IPS DF 6.9 (cell line): ENCODE measurements at places on chromosomes 7 and 10.

DNA sequence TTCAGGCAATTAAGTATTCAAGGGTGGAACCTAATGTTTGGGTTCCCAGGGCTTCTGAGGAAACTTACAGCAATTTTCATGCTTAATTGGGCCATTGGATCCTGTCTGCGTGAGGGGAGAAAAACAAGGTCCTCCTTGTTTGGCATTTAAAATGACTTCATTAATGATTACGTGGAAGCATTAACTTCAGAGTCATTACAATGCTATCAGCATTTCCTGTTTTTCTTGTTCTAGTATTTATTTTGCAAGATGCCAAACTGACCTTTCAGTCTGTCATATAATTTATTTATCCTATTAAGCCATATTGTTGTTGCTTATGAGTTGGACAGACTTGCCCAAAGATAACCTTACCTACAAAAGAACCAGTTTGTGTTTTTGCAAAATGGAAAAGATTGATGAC lies 324.1 kb upstream of the LRRN3 start:
- no peak for DNase-seq

- DNase-seq: no peak
Measured at GRCh38 chr7:156993021-156993924, 17.2 kb downstream of the MNX1 start.

- no peak for DNase-seq
Measured at GRCh38 chr10:122085423-122085911, 96.5 kb downstream of the TACC2 start.

- no peak for DNase-seq
Measured at GRCh38 chr7:2928613-2929311, 84.7 kb upstream of the GNA12 start.

DNA sequence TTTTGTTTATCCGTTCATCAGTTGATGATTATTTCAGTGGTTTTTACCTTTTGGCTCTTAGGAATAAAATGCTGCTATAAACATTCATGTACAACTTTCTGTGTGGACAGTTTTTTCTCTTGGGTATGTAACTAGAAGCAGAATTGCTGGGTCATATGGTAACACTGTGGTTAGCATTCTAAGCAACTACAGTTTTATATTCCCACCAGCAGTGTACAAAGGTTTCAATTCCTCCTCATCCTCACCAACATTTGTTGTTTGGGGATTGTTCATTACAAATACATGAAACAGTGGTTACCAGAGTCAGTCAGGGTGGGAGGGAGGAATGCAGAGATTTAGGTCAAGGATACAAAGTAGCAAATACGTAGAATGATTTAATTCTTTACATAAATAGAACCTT lies 97.0 kb downstream of the NPSR1 start:
- no peak for DNase-seq

GRCh38 chr7:45660201-45660900 lies 86.2 kb downstream of the ADCY1 start:
- DNase-seq: no peak

DNA sequence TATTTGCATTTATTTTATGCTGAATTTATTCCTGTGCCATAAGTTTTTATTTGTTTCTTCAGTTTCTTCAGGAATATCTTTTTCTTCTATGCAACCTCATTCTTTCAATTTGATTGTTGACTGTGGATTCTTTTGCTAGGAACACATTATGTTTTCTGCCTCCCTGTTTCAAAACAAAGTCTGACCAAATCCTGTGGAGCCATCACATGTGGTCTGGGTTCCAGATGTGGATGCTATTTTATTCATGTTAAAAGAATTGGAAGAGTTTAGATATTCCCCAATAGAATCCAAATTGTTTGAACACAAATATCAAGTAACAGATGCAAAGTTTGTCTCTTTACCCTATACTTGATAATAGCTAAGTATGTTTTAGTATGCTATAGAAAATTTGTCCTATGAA lies 56.8 kb upstream of the LRRC17 start:
- DNase-seq: no peak

DNA sequence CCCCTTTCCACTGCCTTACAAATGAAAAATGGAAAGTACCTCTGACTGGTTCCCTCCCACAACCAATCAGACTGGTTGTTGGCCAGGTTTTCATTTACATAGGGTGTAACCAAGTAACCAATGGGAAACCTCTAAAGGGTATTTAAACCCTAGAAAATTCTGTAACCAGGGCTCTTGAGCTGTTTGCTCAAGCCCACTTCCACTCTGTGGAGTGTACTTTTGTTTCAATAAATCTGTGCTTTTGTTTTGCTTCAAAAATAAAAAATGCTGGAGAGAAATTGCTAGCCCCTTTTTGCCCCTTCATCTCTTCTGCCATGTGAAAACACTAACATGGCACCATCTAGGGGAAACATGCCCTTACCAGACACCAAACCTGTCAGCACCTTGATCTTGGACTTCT lies 129.5 kb downstream of the AHR start:
- no peak for DNase-seq

DNA sequence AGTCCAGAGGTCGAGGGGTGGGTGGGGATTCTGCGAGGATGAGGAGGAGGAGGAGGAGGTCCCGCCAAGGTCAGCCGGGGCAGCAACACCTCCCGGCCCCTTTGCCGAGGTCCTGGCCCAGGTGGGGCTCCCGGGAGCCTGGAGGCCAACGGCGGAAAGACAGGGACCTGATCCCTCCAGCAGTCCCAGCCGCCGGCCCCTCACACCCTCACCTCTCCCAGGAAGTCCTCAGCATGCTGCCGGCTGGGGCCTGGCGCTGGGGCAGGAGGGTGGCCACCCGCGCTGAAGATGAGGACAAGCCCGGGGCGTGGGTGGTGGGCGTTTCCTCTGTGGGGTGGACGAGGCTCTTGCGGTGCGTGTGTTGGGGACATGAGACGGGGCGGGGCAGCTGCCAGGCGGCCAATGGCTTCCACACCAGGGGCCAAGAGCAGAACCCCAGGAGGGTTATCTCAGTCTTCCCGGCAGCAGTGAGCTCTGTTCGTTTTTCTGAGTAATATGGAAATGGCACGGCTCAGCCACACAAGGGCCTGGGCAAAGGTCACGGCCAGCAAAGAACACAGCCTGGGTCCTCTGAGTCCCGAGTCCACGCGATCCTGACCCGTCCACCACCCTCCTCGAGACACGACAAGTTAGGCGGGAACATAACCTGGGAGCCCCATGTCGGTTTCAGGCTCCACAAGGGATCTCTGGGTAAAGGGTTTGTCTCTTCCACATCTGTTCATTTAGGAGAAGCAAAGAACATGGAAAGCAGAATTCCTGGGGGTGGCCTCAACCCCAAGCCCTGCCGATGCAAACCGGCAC lies 82.9 kb upstream of the PDGFA start:
- no peak for DNase-seq

- DNase-seq: no peak
Measured at GRCh38 chr10:27258838-27259812, 18.5 kb upstream of the ACBD5 start.

- DNase-seq: no peak
Measured at GRCh38 chr7:151283302-151283701, 34.8 kb upstream of the SMARCD3 start.

- DNase-seq: no peak
Measured at GRCh38 chr7:6279937-6280336, 7.5 kb upstream of the CYTH3 start.

- DNase-seq: no peak
Measured at GRCh38 chr10:116385994-116386809, 41.4 kb upstream of the PNLIPRP3 start.

GRCh38 chr7:43647339-43647672 lies 64.4 kb downstream of the STK17A start:
- no peak for DNase-seq

DNA sequence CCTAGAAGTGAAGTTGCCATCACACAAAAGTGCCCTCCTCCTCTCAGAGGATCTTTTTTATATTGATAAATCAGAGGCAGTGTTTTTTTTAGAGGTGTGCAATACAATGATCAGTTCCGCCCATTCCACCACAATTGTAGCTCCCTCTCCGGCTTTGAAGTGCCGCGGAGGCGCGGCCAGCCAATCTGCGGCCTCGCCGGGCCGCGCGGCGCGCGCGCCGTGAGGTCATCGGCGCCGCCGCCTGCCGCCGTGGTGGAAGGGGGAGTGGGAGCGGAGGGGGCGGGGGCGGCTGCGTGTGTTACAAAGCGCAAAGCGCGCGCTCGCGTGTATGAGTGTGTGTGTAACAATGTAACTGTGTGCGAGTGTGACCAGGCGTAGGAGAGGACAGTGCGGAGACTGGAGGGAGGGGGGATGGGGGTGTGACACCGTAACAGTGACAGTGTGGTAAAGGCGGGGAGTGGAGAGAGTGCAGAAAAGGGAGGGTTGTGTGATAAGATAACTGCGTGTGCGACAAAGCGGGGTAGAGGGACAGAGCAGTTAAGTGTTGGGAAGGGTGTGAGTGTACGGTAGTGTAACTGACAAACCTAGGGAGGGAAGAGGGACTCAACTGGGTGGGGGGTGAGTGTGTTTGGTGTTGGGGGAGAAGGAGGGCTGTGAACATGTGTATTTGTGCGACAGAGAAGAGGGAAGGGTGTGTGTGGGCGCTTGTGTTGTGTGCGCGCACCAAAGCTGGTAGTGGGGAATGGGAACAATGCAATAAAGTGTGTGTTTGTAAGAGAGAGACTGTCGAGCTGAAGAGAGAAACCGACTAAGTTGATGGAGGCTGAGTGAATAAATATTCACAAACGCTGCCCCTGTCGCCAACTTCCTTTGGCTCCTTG lies at the start of gene SP8:
SP8 (minus strand) TSS at position 108 of the 881 bp plus-strand sequence; CDS start at position 20, 88 bp downstream.
- no peak for DNase-seq

- DNase-seq: no peak
Measured at GRCh38 chr10:31055573-31056251, 24.0 kb upstream of the ZNF438 start.

- DNase-seq: no peak
Measured at GRCh38 chr10:43945094-43945730, 296.5 kb upstream of the ZNF32 start.

GRCh38 chr10:59888781-59889435 lies 17.4 kb downstream of the CCDC6 start:
- no peak for DNase-seq

DNA sequence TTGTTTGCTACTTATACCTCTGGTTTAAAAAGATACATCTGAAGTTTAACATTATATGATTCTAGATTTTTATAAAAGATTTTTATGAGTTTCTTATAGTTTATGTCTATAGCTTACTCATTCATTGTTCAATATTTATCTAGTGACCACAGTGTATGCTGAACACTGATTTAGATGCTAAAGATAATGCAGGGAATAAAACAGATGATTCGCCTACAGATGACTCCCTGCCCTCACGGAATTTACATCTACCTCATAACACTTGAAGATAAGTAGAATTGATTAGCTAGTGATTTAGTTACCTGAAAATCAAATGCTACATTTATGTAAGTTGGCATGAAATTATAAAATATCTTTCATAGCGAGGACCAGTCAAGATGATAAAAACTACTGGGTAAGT lies 105.8 kb downstream of the HIPK2 start:
- no peak for DNase-seq

GRCh38 chr10:63767138-63767801 lies 246.1 kb downstream of the REEP3 start:
- no peak for DNase-seq

- DNase-seq: no peak
Measured at GRCh38 chr7:102895602-102896001, 17.2 kb upstream of the LRRC17 start.

GRCh38 chr10:18293536-18294510 lies 153.6 kb downstream of the CACNB2 start:
- no peak for DNase-seq

- DNase-seq: no peak
Measured at GRCh38 chr10:8361510-8361844, 307.0 kb downstream of the GATA3 start.

DNA sequence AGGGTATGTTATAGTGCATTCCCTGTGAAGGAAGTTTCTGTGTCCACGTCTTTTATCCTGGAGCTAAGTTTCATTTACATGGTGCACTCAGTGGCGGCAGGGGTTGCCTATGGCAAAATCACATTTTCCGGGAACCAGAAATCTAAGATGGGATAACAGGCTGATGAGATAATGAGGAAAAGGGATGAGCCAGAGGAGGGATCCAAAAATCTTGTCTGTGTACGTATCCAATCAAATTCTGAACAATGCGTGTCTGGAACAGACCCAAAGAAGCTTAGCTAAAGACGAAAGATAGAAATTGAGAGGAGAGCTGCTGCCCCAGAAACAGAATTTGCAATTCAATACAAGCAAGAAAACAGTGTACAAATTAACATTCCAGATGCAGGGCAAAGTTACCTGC lies 16.1 kb downstream of the LANCL2 start:
- no peak for DNase-seq

DNA sequence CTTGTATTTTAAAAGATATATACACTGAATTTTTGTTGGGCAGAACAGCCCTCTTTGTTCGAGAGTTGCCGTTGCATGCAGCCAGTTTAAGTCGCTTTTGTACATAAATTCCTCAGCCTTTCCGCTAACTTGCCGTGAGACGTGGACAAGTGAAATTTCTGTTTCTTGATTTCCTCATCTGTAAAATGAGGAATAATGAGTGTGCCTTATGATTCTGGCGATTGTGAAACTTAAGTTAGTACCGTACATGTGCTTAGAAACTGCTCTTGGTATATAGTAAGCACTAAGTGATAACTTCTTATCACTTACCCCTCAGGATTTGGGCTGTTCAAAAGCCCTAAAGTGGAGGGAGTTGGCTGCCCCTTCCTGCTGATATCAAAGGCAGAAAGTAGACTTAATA lies 1.4 kb downstream of the CCNJ start:
- no peak for DNase-seq

DNA sequence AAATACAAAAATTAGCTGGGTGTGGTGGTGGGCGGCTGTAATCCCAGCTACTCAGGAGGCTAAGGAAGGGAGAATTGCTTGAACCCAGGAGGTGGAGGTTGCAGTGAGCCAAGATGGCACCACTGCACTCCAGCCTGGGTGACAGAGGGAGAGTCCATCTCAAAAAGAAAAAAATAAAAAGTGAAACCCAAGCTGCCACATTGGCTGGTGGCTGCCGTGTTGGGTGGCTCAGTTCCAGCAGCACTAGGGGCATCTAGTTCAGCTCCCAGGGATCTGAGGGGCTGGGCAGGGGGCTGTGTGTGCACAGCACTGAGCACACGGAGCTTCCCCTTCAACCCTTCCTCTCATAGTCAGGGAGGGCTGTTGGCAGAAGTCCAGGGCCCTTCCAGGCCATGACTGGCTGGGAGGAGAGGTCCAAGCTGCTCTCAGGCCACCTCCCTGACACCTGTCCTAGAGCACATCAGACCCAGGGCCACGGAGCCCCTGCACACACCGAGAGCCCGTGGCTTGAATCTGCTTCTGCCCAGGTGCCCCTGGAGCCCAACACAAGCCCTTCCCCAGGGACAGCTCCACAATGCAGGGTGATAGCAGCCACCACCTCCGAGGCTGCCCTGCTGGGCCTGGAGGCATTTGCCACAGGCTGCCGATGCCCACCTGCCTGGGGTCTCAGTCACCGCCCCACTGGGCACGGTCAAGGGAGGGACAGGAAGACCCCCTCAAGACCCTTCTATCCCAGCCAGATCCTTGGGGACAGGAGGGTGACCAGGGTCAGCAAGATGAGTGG lies 47.3 kb downstream of the YKT6 start:
- DNase-seq: no peak

- no peak for DNase-seq
Measured at GRCh38 chr10:17210361-17210760, 8.9 kb upstream of the TRDMT1 start.
